ENCODE measurements at places on chromosomes 16 and 17.

DNA sequence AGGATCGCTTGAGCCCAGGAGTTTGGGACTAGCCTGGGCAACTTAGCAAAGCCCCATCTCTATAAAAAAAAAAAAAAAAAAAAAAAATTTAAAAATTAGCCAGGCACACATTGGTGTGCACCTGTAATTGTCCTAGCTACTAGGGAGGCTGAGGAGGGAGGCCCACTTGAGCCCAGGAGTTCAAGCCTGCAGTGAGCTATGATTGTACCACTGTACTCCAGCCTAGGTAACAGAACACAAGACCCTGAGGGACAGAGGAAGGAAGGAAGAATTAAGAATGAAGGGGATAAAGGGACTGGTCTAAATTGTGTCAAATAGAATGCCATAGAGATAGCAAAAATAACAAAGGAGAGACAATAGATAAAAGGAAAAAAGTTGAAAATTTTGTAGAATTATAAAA lies 102.8 kb downstream of the TRIM37 start:
- DNase-seq: no peak

DNA sequence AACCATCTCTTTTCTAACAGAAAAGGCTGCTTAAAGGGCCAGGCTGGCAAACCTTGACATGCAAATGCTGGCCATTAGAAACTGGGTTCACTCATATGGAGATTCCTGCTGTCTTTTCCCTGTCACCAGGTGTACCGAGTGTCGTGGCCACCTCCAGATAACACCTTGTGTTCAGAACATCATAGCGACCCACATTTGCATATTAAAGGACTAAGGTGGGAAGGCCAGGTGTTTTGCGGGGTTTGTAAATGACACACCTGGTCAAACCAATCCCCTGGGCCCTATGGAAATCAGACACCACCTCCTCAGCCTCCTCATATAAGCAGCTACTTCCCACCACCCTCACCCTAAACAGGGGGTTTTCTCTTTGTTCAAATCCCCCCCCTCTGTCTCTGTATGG lies 2.5 kb upstream of the AIPL1 start:
- no peak for DNase-seq

DNA sequence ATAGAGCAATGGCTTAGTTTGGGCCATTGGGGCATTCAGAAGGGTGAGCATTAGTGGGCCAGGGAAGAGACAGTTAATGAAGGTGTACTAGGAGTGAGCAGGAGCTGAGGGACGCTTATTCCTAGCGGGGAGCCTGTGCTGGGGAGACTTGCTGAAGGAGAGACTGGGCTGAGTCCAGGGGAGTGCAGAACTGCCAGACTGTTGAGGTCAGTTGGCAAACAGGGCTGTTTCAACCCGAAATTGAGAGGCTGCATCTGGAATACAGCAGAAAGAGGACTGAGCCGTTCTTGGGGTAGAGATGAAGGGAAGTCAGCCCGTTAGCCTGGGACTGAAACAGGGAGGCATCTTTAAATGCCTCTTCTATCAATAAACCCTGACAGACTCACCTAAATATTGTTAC lies 33.2 kb downstream of the MAP2K6 start:
- DNase-seq: no peak

GRCh38 chr16:30738984-30739951 lies 9.0 kb upstream of the PHKG2 start:
- DNase-seq: no peak

- DNase-seq: no peak
These were observed 57.4 kb downstream of the SLC47A1 start for GRCh38 chr17:19590912-19591551.

DNA sequence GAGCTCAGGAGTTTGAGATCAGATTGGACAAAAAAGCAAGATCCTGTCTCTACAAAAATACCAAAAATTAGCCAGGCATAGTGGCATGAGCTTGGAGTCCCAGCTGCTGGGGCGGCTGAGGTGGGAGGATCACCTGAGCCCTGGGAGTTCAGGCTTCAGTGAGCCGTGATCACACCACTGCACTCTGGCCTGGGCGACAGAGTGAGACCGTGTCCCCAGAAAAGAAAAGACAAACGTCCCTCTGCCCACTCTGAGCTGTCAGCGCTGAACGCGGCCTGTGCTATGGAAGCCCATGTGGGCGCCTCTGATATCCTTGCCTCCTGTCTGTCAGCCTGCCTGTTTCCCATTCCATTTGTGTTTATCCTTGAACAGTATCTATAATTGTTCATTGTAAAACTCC lies 50.7 kb downstream of the FOXK2 start:
- DNase-seq: no peak

Data from activated CD8-positive, alpha-beta memory T cell treated with anti-CD3 and anti-CD28 coated beads for 1 hour (primary cell).